Ovary (tissue), 10 donors: ENCODE measurements at places on chromosomes 2 and 18. TPM values are rescaled to one million over a fixed set of nuclear protein-coding genes. Genes with fewer than 3 reads are reported as not detected.

DNA sequence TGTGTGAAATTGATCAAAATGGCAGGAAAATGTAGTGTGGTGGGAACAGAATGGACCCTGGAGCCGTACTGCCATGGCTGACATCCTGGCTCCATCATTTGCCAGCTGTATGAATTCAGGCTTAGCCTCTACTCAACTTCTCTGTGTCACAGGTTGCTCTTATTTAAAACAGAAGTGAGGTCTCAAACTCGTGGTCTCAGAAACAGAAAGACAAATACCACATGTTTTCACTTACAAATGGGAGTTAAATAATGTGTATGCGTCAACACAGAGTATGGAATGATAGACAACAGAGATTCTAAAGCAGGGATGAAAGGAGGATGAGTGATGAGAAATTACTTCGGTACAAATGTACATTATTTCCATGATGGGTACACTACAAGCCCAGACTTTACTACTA, 227.4 kb downstream of the DCC start:
- no peak for DNase-seq

- peak; percentile 91 for DNase-seq
These were observed 213.9 kb downstream of the TFCP2L1 start for GRCh38 chr2:121071034-121071504.

- DNase-seq: no peak
These were observed 84.6 kb upstream of the GYPC start for GRCh38 chr2:126571403-126571802.

DNA sequence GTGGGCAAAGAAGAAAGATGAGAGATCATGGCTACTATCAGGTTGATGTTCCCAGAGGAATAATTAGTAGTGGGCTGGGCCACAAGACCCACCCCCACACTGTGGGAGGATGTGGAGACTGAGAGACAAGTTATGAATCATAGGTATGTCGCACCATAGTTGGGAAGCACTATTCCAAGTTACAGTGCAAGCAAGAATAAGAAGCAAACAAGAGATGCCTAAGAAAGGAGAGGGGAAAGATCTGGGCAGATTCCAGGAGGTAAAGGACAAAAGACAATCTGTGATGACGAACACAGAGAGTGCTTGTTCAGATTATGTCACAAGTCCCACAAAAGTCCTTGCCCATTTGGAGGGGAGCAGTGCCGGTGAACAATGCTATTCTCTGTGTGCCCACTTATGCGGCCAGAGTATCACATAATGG, 56.6 kb downstream of the FAM228A start:
- no peak for DNase-seq

Gene TLK1
- 37.3 TPM for total RNA-seq

Gene IL36A
- total RNA-seq: not detected

Gene PTH2R
- not detected for total RNA-seq
